ENCODE measurements at places on chromosomes 1 and 21.

DNA sequence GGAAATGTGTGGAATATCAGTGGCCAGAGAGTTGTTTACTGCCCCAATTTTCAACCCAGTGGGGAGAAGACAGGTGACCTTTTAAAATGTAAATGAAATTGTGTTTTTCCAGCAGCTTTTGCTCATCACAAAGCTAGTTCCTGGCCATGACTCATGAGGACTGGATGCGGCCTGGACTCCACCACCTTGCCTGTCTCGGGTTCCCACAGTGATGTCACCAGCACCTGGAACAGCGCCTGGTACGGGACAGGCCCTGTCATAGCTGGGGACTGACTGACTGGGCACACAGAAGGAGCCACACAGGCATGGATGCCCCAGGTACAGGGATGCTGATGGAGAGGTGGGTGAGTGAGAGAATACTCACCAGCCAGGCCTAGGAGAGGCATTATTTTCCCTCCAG, 277.1 kb downstream of the AJAP1 start:
- DNase-seq, result no peak

GRCh38 chr1:159646687-159647086, 59.1 kb downstream of the APCS start:
- no peak for DNase-seq

GRCh38 chr1:232968391-232968790, 18.0 kb downstream of the NTPCR start:
- DNase-seq, result no peak

DNA sequence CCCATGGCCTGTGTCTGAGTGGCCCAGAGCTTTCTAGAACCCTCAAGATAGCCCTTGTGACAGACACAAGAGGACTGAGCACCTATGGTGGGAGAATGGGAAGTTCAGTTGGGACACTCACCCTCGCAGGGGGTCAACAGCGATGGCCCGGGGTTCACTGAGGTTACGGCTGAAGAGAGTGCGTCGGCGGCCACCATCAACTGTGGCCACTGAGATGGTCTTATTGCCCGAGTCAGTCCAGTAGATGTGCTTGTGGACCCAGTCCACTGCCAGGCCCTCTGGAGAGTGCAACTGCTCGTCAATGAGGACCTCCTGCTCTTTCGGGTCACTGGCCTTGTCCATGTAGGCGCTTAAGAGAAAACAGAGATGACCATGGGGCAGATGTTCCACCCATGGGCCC, 25.7 kb upstream of the MAGOH start:
- no peak for DNase-seq

DNA sequence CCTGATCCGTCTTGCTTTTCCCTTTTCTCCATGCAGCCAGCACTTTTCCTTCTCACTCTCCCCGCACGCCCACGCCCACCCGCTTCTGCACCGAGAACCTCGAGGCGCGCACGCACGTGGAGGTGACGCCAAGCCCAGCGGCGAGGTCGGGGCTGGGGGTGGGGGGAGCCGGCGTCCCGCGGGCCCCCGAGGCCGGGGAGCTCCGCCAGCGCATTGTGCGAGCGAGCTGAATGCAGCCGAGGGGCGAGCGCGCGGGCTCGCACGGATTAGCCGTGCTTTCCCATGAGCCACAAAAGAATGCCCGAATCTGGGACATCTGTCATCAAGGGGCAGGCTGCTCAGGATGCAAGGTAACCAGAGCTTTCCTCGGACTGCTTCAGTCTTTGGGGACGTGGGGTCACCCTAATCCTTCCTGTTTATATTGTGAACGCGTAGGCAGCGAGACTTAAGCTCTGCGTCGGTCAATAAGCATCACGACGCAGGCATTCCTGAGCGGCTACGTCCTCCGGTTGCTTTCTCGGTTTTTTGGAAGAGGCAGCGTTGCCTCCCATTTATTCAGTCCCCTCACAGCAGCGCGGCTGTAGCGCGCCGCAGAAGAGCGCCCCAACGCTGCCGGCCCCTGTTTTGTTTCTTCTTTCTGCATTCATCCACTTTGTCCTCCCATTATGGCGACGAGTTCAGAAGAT, 67.3 kb upstream of the AKT3 start:
- no peak for DNase-seq

- DNase-seq, result no peak
Observed at GRCh38 chr1:85313888-85314696, 37.7 kb upstream of the BCL10 start.

- no peak for DNase-seq
Observed at GRCh38 chr1:154384650-154385489, 20.3 kb upstream of the IL6R start.
